ENCODE measurements at places on chromosomes 2 and 18.

GRCh38 chr2:240480834-240481623 is 45.6 kb downstream of the GPC1 start:
- no peak for DNase-seq

DNA sequence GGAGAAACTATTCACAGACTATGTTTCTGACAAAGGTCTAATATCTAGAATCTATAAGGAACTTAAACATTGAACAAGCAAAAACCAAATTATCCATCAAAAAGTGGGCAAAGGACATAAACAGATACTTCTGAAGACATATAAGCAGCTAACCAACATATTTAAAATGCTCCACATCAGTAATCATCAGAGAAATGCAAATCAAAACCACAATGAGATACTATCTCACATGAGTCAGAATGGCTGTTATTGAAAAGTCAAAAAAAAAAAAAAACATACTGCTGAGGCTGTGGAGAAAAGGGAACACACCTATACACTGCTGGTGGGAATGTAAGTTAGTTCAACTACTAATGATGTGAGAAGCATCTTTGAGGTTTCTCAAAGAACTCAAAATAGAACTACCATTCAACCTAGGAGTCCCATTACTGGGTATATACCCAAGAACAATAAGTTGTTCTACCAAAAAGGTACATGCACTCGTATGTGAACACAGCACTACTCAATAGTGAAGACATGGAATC is 220.4 kb upstream of the TFPI start:
- peak; percentile 76 for DNase-seq

DNA sequence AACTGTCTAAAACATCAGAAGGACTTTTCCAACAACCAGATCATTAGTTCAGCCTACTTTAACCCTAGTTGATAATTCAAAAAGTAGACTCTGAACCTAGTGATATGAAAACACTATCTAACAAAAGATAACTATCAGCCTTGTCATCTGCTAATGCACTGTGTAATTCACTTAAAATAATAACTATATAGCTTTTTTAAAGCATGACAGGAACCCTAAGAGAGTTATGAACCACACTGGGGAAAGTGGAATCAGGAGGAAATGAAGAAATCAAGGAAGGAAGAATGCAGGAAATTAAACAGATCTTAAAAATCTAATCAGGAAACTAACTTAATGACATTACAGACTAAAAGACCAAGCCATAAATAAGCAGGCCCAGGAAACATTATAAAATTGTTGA is 9.0 kb downstream of the B4GALT6 start:
- DNase-seq, result no peak

DNA sequence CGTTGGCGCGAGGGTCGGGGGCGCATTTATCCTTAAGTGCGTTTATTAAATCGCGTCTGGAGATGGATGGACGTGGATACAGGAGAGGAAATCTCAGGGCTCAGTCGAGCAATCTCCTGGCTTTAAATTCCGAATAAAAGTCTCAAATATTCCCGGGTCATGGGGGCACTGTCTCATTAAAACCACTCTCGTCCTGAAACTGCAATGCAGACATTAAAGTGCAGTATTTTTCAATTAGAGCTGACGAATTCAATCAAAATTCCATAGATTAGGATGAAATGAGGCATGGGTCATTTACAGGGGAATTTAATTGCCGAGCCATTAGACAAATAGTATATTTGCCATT is 10.7 kb upstream of the GBX2 start:
- no peak for DNase-seq

- peak; percentile 87 for DNase-seq
Measured at GRCh38 chr2:158926478-158926948, 41.9 kb upstream of the TANC1 start.

GRCh38 chr2:163314712-163315111 is 421.1 kb downstream of the FIGN start:
- no peak for DNase-seq

DNA sequence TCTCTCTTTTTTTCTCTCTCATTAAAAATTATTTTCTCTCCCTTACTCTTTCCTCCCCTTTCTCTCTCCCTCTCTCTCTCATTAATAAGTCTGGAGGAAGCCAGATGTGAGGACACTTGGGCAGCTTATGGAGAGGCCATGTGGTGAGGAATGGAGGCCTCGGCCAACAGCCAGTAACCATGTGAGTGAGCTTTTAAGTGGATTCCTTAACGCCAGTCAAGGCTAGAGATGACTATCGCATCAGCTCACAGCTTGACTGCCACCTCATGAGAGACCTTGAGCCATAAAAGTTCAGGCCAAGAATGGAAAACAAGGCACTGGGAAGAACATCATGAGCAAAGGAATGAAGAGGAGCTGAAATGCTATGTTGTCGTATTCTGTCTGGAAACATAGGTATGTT is 39.1 kb downstream of the ETAA1 start:
- no peak for DNase-seq

DNA sequence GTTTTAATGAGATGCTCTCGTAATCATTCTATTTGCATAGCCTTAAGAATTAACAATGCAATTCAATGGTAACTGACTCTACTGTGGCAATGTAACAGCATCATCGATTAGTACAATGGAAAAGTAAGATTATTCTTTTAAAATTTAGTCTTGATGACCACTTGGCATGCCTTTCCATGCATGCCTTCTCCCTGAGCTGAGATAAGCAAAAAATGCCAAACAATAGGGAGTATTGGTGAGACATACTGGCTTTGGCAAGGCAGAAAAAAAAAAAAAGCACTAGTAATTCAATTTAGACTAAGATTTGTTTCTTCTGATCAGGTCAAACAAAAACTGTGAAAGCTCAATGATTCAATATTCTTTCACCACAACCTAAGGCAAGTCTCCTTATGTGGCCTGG is 110.8 kb upstream of the TRIB2 start:
- DNase-seq, result no peak

DNA sequence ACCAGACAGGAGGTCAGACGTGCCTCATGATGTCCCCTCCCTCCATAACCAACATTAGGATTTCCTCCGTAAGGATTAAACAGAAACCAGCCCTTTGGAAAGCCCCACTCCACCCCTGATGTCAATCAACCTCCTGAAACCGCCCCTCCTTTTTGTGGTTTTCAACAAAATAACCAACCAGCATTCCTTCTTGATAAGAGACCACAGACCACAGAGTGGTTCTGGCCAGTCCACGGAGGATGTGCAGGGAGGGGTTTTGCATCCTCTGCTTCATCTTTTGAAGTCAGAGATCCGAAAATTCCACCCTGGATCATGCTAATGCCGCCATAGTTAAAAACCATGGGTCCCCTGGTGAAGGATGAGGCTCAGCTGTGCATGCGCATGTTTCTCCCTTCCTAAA is 180.0 kb upstream of the CCDC150 start:
- DNase-seq, result peak; percentile 40

DNA sequence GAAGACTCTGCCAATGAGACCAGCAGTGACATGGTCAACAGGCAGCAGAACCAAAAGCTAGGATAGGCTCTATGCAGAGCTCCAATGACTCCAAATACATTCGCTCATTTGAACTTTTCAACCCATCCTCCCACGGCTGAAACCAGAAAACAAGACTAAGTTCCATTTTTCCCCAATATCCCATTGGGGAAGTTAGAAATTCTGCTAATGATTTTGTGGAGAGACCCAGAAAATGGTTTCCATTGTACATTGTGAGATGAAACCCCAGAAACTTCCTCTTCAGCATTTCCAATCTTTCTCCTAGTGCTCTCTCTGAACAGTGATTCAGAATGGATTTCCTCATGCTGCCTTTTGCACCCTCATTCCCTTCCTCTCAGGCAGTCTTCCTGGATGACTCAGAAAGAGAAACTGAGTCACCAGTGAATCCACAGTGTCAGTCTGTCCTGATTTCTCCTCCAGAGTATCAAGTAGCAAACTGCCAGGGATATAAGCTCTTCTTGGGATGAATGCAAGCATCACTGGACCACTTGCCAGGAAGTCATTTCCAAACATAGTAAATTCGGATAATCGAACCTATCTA is 467.7 kb upstream of the ID2 start:
- DNase-seq, result peak; percentile 20

DNA sequence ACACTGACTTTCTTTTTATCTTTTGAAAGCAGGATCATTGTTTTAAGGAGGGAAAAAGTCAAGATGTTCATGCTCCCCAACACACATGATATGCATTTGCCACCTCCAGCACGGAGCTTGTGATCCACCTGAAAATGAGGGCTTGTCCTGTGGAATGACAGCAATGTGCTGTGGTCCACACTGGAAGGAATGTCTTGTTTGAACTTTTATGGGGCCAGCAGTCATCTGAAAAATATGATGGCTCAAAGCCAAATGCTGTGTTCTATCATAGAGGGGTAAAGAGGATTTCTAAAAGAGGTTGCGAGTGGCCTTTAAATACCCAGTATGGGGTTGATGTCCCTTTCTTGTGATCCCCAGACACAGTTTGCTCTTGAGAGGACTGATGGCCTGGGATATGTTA is 226.5 kb upstream of the SPRED2 start:
- DNase-seq, result peak; percentile 15

DNA sequence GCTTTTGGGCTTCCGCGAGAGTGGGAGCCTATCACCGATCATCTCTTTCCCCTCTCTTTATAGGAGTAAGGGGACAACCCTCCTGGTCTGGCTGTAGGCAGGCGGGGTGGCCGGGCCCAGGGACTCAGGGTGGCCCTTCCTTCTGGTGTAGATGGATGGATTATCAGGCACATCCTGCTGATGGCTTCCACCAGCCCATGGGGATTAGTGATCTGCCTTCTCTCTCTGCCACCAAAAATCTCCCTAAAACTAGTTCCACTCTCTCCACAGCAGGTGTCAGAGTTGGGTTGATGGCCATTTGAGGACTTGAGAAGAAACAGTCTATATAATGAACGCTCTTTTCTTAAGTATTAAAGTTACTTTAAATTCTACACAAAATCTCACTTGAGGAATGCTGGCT is 37.4 kb downstream of the NCK2 start:
- DNase-seq, result no peak

Data from LHCN-M2 (cell line).